ENCODE measurements at places on chromosomes 11 and 22.

GRCh38 chr11:16876837-16877236 is 137.4 kb downstream of the PLEKHA7 start:
- no peaks in the 10 kb centered on the region for H3K4me1 ChIP-seq
- no peak for DNase-seq
- no peaks in the 10 kb centered on the region for H3K36me3 ChIP-seq
- H3K27me3 ChIP-seq, result no peaks in the 10 kb centered on the region
- H3K27ac ChIP-seq, result no peak overlapping the region
- H3K4me3 ChIP-seq, result no peak overlapping the region

GRCh38 chr11:8227156-8228152 is 36.2 kb downstream of the LMO1 start:
- no peaks in the 10 kb centered on the region for H3K36me3 ChIP-seq
- no peak for DNase-seq
- no peak overlapping the region for H3K27ac ChIP-seq

DNA sequence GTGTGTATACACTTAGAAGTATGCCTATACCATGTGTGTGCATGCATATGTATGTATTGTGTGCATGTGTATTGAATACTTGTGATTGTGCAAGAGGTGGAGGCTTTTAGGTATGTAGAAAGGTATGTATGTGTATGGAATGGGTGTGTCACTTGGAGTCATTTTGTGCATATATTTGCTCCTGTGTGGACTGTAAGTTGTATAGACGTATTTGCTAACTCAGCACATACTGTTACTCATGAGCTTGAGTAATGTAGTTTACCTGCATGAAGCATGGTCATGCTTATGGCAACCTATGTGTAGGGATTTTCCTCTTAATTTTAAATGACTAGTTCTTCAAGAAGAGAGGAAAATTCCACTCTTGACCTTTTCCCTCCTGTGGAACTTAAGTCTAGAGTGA is 507.6 kb upstream of the LARGE1 start:
- no peaks in the 10 kb centered on the region for H3K36me3 ChIP-seq
- no peaks in the 10 kb centered on the region for H3K4me1 ChIP-seq
- H3K27ac ChIP-seq, result no peak overlapping the region
- no peak overlapping the region for H3K4me3 ChIP-seq
- no peak for DNase-seq
- no peaks in the 10 kb centered on the region for H3K27me3 ChIP-seq

- peaks cover 6% of the 10 kb centered on the region for H3K4me1 ChIP-seq
- no peaks in the 10 kb centered on the region for H3K36me3 ChIP-seq
- H3K27ac ChIP-seq, result no peak overlapping the region
- no peak for DNase-seq
- H3K4me3 ChIP-seq, result no peak overlapping the region
- H3K27me3 ChIP-seq, result no peaks in the 10 kb centered on the region
These were observed 257.4 kb upstream of the UBASH3B start for GRCh38 chr11:122398167-122398566.

DNA sequence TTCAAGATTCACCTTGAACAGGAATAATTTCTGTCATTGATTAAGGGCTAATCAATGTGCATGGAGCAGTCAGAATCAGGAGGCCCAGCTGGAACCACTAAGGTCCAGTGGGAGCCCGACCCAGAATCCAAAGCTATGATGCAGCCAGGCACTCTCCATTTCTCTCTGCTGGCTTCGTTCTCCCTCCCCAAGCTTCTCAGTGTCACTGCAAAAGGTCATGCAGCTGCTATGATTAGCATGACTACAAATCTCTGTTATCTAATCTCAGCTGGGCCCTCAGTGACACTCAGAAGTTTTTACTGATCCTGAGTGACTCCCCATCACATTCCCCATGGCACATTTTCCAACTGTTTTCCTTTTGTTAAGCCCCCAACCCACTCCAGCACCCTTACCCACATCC is 31.1 kb upstream of the PRSS23 start:
- no peak overlapping the region for H3K27ac ChIP-seq
- no peaks in the 10 kb centered on the region for H3K27me3 ChIP-seq
- H3K4me3 ChIP-seq, result no peak overlapping the region
- H3K36me3 ChIP-seq, result no peaks in the 10 kb centered on the region
- H3K4me1 ChIP-seq, result no peaks in the 10 kb centered on the region
- DNase-seq, result no peak

GRCh38 chr11:66863428-66864125 is 6.7 kb downstream of the LRFN4 start:
- no peak overlapping the region for H3K4me3 ChIP-seq
- no peaks in the 10 kb centered on the region for H3K27me3 ChIP-seq
- DNase-seq, result no peak
- no peaks in the 10 kb centered on the region for H3K36me3 ChIP-seq

GRCh38 chr22:36409911-36410756 is 22.4 kb upstream of the MYH9 start:
- H3K36me3 ChIP-seq, result no peaks in the 10 kb centered on the region
- DNase-seq, result peak; percentile 57
- H3K27me3 ChIP-seq, result no peaks in the 10 kb centered on the region
- H3K4me1 ChIP-seq, result no peaks in the 10 kb centered on the region
- H3K4me3 ChIP-seq, result peak overlapping the region; percentile 35

- no peaks in the 10 kb centered on the region for H3K4me1 ChIP-seq
- no peak overlapping the region for H3K27ac ChIP-seq
- DNase-seq, result no peak
These were observed 111.1 kb downstream of the MYO18B start for GRCh38 chr22:25853078-25853477.

DNA sequence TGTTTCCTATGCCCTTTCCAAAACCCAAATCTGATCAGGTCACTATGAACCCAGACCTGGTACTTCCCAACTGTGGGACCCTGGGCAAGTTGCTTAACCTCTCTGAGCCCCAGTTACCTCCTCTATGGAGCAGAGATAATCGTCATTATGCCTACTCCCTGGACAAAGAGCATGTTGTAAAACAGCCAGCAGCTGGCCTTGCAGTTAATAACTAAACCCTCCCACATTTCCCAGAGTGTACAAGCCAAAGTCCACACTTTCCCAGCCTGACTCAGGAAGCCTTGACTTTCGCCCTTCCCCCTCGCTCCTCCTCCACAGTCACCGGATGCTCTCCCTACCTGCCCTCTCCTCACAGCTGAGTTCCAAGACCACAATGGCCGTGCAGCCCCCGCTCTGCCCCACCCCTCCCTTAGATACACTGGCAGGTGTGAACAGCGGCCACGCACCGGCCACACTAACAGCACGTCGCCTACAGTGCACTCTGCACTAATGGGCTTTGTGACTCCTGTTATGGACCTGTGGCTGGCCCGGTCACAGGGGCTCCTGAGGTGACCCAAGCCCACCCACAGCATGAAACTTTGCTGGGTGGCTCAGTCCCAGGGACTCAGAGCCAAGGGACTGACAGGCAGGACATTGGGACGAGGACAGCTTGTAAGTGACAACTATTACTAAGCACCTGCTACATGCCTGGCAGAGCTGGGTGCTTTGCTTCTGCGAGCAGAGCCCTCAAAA is 15.6 kb upstream of the MFNG start:
- peaks cover 7% of the 10 kb centered on the region for H3K4me1 ChIP-seq
- no peaks in the 10 kb centered on the region for H3K27me3 ChIP-seq
- DNase-seq, result peak; percentile 40
- peaks cover 24% of the 10 kb centered on the region for H3K36me3 ChIP-seq
- no peak overlapping the region for H3K27ac ChIP-seq
- H3K4me3 ChIP-seq, result no peak overlapping the region

GRCh38 chr11:75441804-75442132 is 8.8 kb upstream of the KLHL35 start:
- no peak for DNase-seq
- H3K4me3 ChIP-seq, result no peak overlapping the region
- H3K27ac ChIP-seq, result no peak overlapping the region
- H3K4me1 ChIP-seq, result no peaks in the 10 kb centered on the region
- H3K27me3 ChIP-seq, result no peaks in the 10 kb centered on the region

- H3K4me3 ChIP-seq, result no peak overlapping the region
- H3K27me3 ChIP-seq, result peaks cover 68% of the 10 kb centered on the region
- peaks cover 7% of the 10 kb centered on the region for H3K4me1 ChIP-seq
These were observed 26.9 kb upstream of the ATXN10 start for GRCh38 chr22:45644714-45645113.

- no peaks in the 10 kb centered on the region for H3K4me1 ChIP-seq
- no peaks in the 10 kb centered on the region for H3K36me3 ChIP-seq
- no peaks in the 10 kb centered on the region for H3K27me3 ChIP-seq
These were observed 86.1 kb downstream of the APIP start for GRCh38 chr11:34830035-34830434.

- no peaks in the 10 kb centered on the region for H3K36me3 ChIP-seq
- H3K27me3 ChIP-seq, result no peaks in the 10 kb centered on the region
- H3K4me3 ChIP-seq, result no peak overlapping the region
- peak overlapping the region; percentile 37 for H3K27ac ChIP-seq
These were observed 17.7 kb upstream of the ZBED5 start for GRCh38 chr11:10875430-10876021.

GRCh38 chr22:23804781-23805291 is 18.1 kb downstream of the SMARCB1 start:
- no peaks in the 10 kb centered on the region for H3K27me3 ChIP-seq
- H3K4me3 ChIP-seq, result no peak overlapping the region
- H3K4me1 ChIP-seq, result no peaks in the 10 kb centered on the region

DNA sequence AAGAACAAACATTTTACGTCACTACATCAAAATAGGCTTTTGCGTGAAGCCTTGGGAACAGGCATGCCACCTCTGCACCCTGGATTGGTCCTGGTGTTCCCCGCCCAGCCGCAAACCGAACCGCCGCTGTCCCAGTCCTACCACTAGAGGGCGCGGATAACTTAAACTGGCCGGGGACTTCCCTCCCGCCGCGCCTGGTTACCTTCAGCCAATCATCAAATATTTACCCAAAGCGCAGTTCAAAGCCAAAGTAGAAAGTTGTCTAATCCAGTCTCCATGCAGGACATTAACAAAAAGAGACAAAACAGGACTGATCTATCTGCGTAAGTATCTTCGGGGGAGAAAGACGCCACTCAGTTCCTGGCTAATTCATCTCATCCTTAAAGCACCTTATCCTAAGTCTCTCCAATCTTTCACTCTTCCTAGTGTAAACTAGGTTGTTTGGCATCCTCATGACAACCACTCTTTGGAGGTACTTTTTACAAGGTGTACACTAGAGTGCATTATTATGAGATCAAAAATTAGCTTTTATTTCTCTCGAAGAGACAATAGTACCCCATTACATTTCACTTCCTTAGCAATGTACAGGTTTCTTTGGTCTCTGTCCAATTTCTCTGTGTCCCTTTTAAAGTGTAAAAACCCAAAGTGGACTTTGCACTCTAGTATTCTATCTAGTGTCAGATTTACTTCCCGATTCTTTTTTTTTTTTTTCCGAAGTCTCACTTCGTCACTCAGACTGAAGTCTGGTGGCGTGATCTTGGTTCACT is 3.9 kb upstream of the CRY2 start:
- H3K36me3 ChIP-seq, result no peaks in the 10 kb centered on the region
- H3K4me1 ChIP-seq, result no peaks in the 10 kb centered on the region
- peak; percentile 92 for DNase-seq

- H3K4me3 ChIP-seq, result no peak overlapping the region
- no peaks in the 10 kb centered on the region for H3K4me1 ChIP-seq
- H3K36me3 ChIP-seq, result no peaks in the 10 kb centered on the region
- H3K27ac ChIP-seq, result no peak overlapping the region
These were observed 42.7 kb upstream of the FGF3 start for GRCh38 chr11:69861901-69862300.

- no peak overlapping the region for H3K27ac ChIP-seq
- no peaks in the 10 kb centered on the region for H3K4me1 ChIP-seq
- no peak overlapping the region for H3K4me3 ChIP-seq
- DNase-seq, result no peak
These were observed 109.8 kb downstream of the KCNQ1 start for GRCh38 chr11:2554338-2555207.

DNA sequence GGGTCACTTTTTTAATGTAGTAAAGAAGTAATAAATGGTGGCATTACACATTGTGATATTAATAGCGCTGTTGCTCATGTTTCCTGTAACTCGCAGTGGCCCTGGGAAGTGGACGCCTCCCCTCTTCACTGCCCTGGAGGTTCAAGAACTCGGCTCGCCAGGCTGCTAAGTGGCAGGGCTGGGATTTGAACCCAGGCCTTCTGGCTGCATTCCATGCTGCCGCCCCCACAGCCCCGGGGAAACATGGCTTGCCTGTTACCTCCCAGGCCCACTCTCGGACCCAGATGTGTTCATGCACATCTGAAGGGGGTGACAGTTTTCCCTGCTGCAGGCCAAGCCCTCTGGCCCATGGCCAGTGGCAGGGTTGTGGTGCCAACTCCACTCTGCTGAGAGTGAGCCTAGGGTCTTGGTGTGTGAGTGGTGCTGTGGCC is 25.0 kb upstream of the MGAT3 start:
- no peak overlapping the region for H3K4me3 ChIP-seq
- peaks cover 37% of the 10 kb centered on the region for H3K4me1 ChIP-seq
- peaks cover 25% of the 10 kb centered on the region for H3K36me3 ChIP-seq
- H3K27me3 ChIP-seq, result no peaks in the 10 kb centered on the region
- peak; percentile 82 for DNase-seq

DNA sequence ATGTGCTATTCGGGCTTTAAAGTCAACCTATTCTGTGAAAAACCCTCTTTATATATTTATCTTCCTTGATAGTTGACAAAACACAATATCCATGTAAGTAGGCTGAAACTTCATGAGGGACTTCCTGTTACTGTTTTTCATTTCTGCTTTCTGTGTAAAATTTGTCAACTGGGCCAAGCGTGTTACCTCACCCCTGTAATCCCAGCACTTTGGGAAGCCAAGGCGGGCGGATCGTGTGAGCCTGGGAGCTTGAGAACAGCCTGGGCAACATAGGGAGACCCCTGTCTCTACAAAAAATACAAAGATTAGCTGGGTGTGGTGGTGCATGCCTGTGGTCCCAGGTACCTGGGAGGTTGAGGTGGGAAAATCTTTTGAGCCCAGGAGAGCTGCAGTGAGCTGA is 66.5 kb upstream of the SLC25A18 start:
- H3K4me1 ChIP-seq, result no peaks in the 10 kb centered on the region
- no peaks in the 10 kb centered on the region for H3K36me3 ChIP-seq
- peaks cover 10% of the 10 kb centered on the region for H3K27me3 ChIP-seq
- no peak overlapping the region for H3K27ac ChIP-seq
- DNase-seq, result no peak

DNA sequence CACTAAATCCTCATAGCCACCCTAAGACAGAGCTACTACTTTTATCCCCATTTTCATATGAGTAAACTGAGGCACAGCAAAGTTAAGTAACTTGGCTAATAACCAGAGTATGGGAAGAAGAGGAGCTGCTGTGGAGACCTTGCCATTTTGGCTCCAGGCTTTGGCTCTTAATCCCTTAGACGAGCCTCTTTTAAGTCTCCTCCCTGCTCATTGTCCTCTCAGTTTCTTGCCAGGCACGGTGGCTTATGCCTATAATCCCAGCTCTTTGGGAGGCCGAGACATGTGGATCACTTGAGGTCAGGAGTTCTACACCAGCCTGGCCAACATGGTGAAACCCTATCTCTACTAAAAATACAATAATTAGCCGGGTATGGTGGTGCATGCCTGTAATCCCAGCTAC is 78.6 kb downstream of the PRR5L start:
- no peak for DNase-seq
- H3K4me1 ChIP-seq, result no peaks in the 10 kb centered on the region
- H3K27ac ChIP-seq, result no peak overlapping the region
- no peaks in the 10 kb centered on the region for H3K27me3 ChIP-seq
- H3K36me3 ChIP-seq, result no peaks in the 10 kb centered on the region
